Gastroesophageal sphincter (tissue), 4 donors: ENCODE measurements at places on chromosomes 5 and 9. TPM values are rescaled to one million over a fixed set of nuclear protein-coding genes. Genes with fewer than 3 reads are reported as not detected.

The CDX1 gene
- total RNA-seq = not detected

The GABRA6 gene
- not detected for total RNA-seq

The HMHB1 gene
- not detected for total RNA-seq

The SPATA31C1 gene
- total RNA-seq = not detected

DNA sequence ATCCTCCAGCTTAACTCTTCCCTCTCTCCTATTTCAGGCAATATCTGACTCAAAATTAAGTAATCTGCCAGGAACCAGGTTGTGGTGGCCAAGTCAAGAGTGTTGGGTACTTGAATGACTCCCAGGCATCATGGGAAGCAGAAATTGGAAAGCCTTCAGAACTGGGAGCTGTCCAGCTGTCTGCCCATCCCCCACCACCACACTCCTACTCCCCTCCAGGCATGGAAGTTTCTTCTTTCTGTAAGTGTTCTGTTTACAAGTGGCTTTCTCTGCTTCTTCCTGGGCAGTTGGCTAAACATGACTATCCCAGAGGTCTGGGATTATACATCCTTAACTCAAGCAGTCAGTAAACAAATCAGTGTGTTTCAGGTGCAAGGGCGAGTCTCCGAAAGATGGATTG lies 14.6 kb upstream of the PBX3 start:
- ATAC-seq = no peak

DNA sequence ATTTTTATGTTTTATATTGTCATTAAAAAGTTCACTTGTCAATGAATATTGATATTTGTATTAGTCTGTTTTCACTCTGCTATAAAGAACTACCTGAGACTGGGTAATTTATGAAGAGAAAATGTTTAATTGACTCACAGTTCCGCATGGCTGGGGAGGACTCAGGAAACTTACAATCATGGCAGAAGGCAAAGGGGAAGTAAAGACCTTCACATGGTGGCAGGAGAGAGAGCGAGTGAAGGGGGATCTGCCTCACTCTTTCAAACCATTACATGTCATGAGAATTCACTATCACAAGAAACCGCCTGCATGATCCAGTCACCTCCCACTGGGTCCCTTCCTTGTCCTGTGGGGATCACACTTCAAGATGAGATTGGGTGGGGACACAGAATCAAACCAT lies 27.4 kb downstream of the SRD5A1 start:
- ATAC-seq = no peak

DNA sequence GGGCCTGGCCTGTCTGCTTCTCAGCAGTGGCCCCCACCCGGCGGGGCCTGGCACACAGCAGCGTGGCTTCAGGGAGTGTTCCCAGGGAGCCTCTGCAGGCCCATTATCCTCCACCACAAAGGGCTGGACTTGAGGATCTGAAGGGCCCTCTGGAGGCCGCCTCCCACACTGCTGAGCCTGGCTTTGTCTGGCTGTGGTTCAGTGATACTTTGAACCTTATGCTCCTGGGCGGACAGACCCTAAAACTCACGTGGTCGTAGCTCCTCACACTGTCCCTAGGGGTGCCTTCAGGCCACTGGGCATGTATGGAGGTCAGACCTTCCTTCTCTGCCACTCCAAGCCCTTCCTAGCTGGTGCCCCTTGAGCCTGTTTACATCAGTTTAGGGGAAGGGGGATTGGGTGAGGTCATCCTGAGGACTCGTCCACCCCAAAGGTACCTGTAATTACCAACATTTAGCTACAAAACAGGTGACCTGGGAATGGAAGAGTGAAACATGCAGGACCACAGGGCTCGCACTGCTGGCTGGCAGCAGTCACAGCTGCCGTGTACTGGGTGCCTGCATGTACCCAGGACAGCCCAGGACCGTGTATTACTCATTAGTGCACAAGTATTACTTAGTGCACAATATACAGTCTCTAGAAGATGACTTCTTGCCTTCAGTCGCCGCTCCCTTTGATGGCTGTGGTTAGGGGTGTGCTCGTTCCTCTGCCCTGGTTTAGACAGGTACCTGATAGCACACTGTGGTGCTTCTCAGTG lies 8.5 kb downstream of the GRHPR start:
- no peak for ATAC-seq

- no peak for ATAC-seq
Observed at GRCh38 chr5:78320401-78320800, 25.9 kb upstream of the AP3B1 start.

The DAB2IP gene
- 43.4 TPM for total RNA-seq

The NFIB gene
- total RNA-seq = 67.3 TPM
